SJCRH30 (cell line): ENCODE measurements at places on chromosomes 3 and 15. TPM values are rescaled to one million over a fixed set of nuclear protein-coding genes. Genes with fewer than 3 reads are reported as not detected.

- no peak for DNase-seq
Observed at GRCh38 chr15:86615816-86616215, 536.1 kb downstream of the AGBL1 start.

- DNase-seq: no peak
Observed at GRCh38 chr3:159455741-159456181, 532.9 kb upstream of the IL12A start.

DNA sequence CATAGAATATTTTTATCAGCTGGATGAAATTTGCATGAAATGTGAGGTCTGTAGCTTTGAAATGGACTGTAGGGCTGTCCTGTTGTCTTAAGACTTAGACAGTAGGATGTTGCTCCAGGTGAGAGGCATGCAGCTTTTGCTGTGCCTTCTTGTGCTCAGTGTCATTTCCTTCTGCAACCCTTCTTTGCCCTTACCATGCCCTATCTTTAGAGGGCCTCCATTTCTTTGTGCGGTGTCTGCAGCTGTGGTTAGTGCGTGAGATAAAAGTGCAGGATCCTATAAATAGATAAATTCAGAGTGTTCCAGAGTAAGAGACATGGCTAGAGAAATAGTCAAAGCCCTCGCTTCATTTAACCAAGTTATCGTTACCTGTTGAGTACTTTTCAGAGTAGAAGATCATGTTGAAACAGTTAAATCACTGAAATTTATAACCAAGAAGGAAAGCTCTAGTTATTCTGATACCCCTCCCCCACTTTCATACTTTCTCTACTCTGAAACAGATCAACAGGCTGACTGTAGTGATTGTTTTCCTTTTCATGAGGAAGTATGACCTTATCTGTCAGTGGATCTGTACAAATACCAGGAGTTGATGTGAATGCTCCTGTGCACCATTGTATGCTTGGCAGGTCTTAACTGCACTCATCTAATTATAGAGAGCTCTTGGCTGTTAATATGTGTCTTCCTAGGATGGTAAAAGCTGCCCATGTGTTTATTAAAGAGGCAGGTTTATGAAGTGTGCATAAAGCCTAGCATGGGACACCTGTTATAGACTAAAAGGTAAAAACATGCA is 18.2 kb downstream of the EIF3J start:
- DNase-seq: no peak

GRCh38 chr3:152941859-152942258 is 106.9 kb downstream of the P2RY1 start:
- DNase-seq: no peak

The CKMT1A gene
- total RNA-seq: 0.20 TPM in 1 of 2 replicates, not detected in the other

GRCh38 chr3:112689989-112690388 is 49.0 kb upstream of the CCDC80 start:
- DNase-seq: no peak

DNA sequence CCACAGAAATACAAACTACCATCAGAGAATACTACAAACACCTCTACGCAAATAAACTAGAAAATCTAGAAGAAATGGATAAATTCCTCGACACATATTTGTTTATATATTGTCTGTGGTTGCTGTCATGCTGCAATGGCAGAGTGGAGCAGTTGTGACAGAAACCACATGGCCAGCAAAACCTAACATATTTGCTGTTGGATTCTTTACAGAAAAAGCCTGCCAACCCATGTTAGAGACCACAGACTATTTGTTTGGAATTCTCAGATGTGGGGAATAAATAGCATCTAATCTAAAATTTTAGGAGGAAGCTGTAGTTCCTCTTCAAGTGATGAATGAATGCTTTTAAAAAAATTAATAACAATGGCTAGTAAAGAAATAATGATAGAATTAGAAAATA is 341.6 kb upstream of the AZI2 start:
- no peak for DNase-seq

The SRPRB gene
- total RNA-seq: 36.0 and 46.3 TPM in 2 replicates

The NCK1 gene
- total RNA-seq: 33.1 and 42.9 TPM in 2 replicates

DNA sequence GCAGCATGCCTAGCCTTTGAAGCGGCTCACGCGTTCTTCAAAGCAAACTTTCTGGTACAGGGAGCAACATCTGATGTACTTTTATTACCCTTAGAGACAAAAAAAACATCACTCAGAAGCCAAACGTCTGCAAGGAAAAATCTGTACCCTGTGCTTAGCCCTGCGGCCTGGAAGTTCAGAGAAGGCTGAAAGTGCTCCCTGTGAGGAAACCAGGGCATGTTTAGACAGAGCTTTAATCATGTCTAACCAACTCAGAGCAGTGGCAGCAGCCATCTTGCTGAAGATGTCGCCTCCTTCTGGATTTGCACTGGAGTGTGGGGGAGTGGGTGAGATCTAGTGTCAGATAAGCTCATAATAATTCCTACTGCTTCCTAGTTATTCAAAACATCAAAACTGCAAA is 170.4 kb downstream of the P3H2 start:
- no peak for DNase-seq

GRCh38 chr3:16373341-16373946 is 108.4 kb downstream of the OXNAD1 start:
- no peak for DNase-seq

- no peak for DNase-seq
Observed at GRCh38 chr15:93257920-93258319, 168.9 kb upstream of the RGMA start.

- no peak for DNase-seq
Observed at GRCh38 chr15:43103907-43104306, 1.9 kb downstream of the UBR1 start.

DNA sequence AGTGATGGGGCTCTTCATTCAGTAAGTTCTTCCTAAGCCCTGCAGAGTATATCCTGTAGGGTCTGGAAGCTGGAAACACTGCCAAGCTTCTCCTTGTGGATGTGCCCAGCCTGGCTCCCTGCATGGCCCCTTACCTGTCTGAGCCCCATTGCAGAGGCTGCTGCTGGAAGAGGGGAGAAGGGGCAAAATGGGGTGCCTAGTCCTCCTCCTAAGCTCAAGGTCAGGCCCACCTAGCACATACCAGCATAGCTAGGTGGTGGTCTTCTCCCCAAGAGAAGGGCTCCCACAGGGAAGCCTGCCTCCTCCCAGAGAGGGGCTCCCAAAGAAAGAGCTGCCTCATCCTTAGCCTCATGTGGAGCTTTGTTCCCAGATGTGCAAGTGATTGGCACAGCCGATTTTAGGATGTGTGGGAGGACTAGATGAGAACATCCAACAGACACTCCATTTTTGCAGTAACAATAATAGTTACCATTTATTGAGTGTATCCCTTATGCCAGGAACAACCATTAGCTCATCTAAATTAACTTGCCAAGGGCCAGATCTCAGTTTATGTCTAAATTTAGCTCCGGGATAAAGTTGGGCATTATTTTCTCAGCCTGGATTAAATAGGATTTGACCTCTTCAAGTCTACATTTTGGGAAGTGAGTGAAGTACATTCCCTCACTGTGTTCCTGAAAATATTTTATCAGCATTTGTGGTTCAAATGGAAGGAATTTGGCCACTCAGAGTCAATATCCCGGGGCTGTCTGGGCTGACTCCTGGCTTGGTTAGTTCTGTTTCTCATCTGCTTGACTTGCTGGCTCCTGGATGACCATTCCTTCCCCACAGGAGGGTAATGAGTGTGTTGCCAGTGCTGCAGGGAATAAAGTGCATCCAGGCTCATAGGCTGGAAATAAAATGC is 291.1 kb upstream of the ROPN1 start:
- peak; percentile 31 for DNase-seq

DNA sequence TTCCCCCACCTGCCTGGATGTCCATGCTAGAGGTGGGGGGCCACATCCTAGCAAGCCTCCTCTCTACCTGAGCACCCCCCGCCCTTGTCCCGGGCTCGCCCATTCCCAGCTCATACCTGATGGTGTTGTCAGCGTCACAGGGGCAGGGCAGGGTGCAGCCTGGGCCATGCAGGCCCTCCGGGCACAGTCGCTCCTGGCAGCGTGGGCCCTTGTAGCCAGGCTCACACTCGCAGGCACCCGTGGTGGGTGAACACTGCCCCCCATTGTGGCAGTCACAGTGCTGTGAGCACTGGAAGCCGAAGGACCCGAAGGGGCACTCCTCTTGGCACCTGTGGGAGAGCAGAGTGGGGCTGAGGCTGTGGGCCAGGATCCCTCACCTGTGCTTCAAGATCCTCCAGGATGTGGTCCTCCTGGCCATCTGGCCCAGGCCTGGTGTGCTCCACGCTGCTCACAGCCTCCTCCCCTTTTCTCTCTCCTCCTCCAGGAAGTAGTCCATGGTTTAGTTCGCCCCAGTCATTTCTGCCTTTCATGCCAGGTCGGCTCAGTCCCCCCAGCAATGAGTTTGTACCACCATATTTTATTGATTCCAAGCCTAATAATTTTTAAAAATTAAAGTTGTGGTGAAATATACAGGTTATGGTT is 95.6 kb downstream of the RAB11A start:
- no peak for DNase-seq
